ENCODE measurements at places on chromosomes 7 and 10.
A peak's percentile ranks its signal among the peaks of the same experiment; 100 is the strongest.

DNA sequence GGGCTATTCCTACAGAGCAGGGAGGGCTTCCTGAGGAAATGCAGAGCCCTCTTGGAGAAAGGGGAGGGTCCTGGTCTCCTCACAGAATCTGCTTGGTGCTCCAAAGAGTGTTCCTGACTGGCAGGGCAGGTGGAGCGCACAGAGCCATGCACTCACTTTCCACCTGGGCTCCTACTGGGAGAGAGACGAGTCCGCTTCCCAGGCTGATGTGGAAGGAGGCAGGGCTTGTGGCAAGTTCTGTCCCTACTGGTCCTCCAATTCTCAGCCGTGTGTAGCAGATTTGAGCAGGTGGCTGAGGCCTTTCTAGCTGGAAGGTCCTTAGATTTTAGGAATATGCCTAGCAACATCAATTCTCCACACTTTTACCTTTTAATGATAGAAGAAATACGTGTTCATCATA is 111.5 kb upstream of the MKI67 start:
- no peak for DNase-seq

DNA sequence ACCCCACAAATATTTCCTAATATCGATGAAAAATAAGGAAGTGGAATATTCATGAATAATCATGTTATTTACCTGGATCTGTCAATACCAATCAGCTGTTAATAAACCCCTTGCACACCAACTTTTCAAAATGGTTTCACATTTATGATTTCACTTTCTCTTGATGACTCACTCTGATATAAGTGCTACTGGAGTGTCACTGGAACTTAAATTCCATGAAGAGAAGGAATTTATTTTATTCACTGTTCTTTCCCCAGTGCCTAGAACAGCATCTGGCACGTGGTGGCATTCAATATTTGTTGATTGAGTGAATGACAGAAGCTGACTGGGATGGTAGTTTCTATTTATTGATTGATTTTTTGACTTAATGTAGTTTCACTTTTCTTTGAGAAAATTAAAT is 3.5 kb upstream of the ENO4 start:
- DNase-seq: peak; percentile 34

GRCh38 chr10:14639637-14640036 is 135.1 kb downstream of the FAM107B start:
- no peak for DNase-seq

DNA sequence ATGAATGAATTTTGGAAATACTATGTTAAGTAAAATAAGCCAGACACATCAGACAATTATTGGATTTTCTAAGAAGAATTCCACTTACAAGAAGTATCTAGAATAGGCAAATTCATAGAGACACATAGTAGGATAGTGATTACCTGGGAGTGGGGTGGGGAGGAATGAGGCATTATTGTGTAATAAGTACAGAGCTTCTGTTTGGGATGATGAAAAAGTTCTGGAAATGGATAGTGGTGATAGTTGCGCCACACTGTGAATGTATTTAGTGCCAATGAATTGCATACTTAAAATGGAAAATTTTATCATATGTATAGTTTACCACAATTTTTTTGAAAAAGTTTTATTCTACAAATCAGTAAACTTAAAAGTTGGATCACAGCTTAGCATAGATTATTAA is 297.2 kb upstream of the KAT6B start:
- DNase-seq: no peak

DNA sequence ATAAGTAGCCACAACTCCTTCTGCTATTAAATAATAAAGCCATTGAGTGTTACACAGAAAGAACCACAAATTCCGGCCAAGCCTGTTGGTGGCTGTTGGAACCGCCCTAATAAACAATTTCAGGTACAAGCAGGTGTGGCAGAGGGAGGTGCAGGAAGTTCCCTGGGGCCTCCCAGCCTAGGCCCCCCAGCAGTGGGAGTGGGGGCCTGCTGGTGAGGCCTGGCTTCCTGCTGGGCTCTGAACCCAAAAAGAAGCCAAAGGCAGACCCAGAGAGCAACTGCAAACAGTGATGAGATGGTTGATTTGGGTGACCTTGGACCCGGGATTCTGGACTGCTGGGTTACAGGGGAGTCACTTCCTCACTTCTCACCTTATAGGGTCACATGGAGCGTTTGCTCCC is 21.0 kb upstream of the LMTK2 start:
- DNase-seq: no peak

DNA sequence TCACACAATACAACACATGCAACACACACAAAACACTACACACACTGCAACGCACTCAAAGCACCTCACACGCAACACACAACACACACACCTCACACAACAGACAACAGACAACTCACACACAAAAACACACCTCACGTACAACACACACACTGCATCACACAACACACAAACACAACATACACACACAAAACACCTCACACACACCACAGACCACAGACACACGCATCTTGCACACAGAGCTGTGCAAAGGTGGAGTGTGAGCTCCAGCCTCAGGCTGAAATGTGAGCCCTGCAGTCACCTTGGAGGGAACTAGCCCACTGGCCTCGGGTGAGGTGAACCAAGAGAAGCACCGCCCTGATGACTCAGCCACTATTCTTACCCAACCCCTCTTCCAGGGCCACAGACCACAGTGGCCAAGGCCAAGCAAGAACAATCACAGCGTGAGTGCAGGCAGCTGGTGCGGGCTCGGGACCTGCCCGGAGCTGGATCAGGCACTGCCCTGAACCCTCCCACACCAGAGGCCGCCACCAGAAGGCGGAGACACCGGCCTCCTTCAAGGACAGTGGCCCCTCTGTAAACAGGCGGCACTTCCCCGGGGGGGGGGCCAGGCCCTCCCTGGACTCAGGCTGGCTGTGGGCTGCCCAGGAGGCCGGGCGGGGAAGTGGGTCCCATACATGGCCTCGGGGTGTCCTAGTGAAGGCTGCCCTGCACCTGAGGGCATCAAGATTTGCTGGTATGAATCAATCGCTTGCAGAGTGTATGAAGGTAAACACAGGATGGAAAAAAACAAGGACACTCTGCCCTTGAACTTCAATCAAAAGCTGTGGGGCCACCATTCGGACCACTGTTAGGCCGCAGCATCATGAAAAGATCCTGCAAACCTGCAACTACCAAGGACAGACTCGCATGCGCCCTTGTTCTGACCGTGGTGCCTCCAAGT is 106.7 kb downstream of the TNS3 start:
- peak; percentile 83 for DNase-seq

DNA sequence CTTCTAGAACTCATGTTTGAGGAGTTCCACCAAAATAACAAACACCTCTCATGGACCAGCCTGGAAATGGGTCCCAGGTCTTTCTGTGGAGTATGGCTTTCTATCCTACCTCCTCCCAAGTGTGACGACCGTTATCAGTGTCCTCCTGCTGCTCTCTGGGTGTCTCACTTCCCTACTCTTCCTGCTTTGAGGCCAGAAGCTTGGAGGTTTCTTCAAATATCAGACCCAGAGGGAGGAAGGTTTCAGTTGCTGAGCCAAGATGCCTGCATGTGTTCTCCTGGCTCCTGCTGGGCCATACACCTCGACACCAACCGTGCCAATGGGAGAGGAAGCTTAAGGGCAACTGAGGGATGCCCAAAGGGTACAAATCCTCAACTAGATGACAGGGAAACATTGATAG is 114.6 kb downstream of the WNT2 start:
- peak; percentile 12 for DNase-seq

- no peak for DNase-seq
Observed at GRCh38 chr7:98233219-98234070, 18.6 kb downstream of the TECPR1 start.

DNA sequence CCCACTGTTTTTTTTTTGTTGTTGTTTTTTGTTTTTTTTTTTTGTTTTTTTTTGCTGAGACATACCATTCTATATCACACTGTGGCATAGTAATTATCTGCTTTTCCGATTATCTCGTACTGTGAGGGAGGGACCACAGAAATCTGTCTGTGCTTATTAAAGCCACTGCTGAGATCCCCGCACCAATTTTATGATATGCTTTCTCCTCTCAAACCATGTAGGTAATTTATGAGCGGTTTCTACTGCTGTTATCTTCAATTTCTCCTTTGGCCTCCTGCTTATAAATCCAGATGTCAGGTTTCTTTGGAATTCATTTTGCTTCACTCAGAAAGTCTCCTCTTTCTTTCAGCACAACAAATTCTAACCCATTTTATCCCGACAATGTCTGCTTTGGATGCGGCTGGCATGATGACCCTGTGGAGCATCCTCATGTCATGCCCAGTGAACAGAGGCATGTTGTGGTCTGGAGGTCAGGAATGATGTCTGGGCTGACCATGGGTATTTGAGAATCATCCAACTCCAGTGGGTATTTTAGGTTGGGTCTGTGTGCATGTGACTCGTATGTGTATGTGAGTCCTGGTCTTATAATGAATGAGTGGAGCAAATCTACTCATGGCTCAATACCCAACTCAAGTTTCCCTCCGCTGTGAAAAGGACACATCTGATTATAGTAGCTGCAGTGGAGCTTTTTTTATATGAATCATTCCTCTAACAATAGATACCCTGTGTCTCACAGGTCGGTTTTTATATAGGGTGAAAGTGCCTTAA is 213.4 kb downstream of the GALNT17 start:
- DNase-seq: no peak

GRCh38 chr10:99630433-99630832 is 10.2 kb upstream of the SLC25A28 start:
- peak; percentile 90 for DNase-seq

DNA sequence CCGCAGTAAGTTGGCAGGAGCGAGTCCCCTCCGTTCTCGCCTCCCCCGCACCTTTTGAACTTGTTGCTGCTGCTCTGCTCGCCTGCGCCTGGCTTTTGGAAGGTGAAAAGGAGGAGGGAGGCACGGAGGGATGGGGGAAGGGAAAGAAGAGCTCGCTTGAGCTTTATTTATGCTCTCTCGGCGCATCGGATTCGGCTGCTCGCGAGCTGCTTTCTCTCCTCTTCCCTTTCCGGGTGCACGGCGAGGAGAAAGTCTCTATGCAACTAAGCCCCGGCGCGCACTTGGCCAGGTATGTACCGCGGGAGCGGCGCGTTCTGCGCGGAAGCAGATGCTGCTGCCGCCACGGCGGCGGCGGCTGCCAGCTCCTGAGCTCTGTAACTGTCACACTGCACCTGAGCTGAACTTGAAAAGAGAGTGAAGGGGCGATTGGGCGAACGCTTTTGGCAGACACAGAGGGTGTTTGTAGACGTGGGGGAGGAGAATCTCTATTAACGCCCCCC is 551 bp downstream of the KCND2 start:
- DNase-seq: no peak

DNA sequence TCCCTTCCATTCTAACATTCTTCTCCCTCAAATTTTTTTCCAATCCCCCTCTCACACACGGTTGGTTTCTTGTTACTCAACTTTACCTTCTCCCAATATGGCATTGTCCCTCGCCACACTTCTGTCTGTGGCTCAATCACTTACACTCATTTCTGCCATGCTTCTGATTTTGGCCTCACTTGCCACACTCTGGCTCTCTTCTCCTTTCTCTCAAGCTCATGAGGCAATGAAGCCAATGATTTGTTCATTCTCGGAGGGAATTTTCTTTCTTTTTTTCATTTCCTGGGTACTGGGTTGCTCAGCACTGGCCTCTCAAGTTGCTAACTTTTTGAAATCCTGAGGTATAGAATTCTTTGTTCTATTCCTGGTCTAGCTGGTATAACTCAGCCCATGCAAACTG is 4.0 kb upstream of the MYOZ1 start:
- DNase-seq: no peak

DNA sequence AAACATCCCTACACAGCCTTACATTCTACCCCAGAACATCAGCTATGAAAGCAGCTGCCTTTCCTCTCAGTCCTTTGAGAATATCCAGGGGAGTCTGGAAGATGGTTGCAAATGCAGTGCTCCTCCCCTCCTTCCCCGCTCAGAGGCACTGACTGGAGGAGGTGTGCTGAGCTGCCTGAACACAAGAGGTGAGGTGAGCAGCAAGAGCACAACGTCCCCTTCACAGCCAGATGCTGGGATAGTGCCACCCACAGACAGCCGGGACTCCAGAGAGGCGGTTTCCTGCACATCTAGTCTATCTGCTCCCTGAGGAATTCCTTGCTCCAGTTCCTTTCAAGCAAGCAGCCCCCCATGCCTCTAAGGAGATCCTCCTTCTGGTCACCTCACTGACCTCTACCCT is 74.2 kb downstream of the EZH2 start:
- no peak for DNase-seq

DNA sequence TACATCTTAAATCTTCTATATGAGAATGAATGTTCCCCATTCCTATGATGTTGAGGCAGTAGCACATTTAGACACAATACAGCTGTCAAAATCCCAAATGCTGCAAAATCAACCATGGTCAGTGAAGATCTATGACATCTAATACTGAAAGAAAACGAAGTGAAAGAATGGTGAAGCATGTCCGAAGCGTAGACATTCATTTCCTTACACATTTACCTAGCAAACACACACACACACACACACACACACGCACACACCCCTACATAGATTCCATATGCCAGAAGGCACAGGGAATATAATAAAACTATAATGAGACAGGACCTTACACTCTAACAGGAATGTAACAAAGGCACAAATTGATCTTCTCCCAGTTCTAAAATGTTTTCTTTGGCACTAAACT is 32.5 kb downstream of the CCDC6 start:
- no peak for DNase-seq

DNA sequence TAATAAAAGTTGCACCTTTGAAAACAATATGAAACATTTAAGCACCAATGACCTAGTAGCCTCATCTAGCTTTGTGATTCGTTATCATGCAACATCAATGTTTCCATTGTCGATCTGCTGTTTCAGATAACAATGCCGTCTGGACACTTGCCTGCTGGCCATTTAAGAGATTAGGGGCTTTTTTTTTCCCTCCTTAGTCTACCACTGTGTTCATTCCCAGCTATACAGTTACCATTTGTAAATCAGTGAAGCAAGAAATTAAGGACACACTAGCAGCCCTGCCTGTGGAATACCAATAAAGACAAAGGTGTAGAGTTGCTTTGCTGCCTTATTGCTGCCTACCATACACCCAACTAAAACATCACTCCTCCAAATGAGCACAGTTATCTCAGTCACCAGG is 37.6 kb upstream of the MYO3A start:
- DNase-seq: no peak

DNA sequence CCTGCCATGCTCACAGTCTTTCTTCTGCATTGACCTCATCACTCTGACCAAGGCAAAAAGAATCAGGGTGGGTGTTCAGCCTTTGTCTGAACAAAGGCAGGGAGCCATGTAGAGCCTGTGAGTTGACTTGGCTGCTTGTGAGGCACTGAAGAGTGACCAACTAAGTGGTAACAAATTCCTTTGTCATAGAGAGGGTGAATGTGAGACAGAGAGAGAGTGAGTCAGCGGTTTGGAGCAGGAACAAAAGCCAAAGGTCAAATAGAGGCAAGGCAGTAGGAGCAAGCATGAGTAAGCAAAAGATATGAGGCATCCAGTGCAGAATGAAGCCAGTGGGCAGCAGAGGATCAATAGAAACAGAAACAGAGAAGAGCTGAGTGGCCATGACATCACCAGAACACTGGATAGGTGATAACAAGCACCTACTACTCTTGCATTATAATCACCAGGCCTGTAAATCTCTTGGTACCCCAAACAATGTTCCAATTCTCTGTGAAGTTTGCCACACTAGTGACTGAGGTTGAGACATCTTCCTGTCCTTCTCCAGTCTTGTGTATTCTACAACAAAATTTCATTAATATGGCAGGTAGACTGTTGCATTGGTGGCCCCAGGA is 116.2 kb upstream of the LAMB4 start:
- DNase-seq: peak; percentile 79

GRCh38 chr10:73614720-73615119 is 23.6 kb upstream of the USP54 start:
- no peak for DNase-seq

GRCh38 chr10:89327803-89328441 is at the start of gene IFIT3:
Gene IFIT3 (plus strand): TSS chr10:89327997. CDS start chr10:89328074, 77 bp downstream.
- peak; percentile 96 for DNase-seq
